ENCODE measurements at places on chromosomes 2 and 18. TPM values are rescaled to one million over a fixed set of nuclear protein-coding genes. Genes with fewer than 3 reads are reported as not detected.

DNA sequence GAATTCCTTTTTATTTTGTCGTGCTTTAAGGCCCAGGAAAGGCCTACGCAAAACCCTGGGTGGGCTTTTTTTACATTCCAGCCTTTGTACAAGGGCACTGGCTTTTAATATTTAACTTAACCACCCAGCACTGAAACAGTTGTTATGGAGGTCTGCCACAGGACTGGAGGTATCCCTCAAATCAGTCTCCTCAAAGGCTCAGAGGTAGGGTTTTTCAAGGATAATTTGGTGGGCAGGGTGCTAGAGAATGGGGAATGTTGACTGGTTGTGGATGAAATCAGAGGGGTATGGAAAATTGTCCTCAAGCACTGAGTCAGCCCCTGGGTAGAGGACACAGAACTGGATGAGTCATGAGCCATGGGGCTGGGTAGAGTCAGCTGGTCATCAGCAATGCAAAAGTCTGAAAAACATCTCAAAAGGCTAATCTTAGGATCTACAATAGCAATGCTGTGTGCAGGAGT lies 443.1 kb downstream of the THSD7B start:
- peak; percentile 24 for DNase-seq

DNA sequence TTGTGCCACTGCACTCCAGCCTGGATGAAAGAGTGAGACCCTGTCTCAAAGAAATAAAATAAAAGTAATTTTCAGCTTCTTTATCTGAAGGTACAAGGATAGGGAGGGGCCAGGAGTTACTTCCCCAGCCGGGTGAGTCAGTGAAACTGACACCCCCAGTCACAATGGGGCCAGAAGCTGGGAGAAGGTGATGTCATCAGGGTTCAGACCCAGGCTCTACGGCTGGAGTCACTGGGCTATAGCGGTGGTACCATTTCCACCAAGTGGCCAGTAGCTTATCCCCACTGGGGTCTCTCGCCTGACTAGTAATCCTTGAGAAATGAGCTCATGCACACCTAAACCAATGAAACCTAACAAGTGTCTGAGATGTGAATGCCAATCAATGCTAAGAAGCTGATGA lies 107.9 kb downstream of the ALPK2 start:
- DNase-seq = no peak

GRCh38 chr18:23805898-23806297 lies 116.6 kb downstream of the LAMA3 start:
- DNase-seq = no peak

GRCh38 chr2:224178056-224178455 lies 139.0 kb upstream of the SERPINE2 start:
- DNase-seq = peak; percentile 52

LYPD1 gene
- polyA plus RNA-seq = 104 TPM

- peak; percentile 12 for DNase-seq
Measured at GRCh38 chr2:158179660-158180059, 78.0 kb downstream of the UPP2 start.

DNA sequence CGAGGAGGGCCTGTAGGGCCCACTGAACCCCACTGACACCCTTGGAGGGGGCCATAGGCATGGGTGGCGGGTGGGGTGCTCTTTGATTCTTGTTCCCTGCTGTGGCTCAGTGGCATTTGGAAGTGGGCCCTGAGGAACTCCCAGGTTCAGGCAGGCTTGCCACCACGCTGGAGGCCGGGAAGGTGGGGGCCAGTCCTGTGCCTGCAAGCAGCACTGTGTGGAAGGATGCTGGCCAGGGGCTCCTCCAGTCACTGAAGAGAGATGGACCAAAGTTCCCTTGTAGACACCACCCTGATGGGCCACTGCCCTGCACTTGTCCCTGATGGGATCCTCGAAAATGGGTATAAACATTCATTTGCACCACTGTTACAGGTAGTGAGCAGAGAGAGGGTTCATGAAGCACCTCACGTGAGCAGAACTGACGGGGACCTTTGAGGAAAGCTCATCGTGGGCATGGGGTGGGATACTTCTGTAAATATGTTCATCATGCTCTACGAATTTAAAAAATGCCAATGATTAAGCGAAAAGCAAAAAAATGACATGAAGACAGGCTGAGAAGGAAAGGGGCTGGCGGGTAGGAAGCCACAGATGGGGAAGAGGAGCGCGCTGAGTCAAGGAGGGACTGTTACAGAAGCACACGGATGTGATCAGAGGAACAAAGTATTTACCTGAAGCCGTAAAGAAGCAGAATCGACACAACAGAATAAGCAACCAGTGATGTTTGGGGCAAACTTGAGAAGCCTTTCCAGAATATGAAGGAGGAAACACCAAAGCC lies 45.2 kb upstream of the ASB1 start:
- no peak for DNase-seq

DNA sequence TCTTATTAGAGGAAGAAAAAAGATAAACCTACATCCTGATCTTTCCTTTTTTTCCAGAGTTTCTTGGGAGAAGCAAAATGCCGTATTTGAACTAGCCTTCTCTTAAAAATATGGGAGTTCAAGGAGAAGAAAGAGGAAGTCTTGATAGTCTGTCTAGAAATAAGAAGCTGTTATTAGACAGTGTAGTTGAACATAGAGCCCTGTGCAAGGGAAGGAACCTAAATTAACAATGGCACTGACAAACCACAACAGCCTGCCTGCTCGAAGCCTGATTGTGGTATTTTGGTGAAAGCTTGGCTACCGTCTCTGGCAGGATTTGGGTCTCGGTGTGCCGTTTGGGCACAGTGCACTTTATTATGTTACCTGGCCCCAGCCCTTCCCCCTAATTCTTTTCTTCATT lies 17.1 kb downstream of the SMARCAL1 start:
- no peak for DNase-seq

DNA sequence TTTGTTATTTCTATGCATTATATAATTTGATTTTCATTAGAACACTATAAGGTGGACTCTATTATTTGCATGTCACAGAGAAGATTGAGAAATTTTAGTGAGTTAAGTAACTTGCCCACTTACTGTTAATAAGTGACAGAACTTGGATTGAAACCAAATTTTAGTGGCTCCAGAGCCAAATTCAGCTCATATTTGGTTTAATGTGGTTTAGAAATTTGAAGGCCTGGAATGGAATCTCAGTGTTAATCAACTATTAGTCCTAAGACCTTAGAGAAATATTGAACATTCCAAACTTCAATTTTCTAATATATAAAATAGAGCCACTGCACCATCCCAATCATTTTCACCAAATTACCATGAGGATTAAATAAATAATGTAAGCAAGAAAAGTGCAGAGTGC lies 281.6 kb downstream of the ZNF385B start:
- no peak for DNase-seq

SCN9A gene
- 1.4 TPM for polyA plus RNA-seq

MBOAT2 gene
- 71.6 TPM for polyA plus RNA-seq

- DNase-seq = peak; percentile 84
Measured at GRCh38 chr2:218398437-218399390, 954 bp upstream of the CTDSP1 start.

DNA sequence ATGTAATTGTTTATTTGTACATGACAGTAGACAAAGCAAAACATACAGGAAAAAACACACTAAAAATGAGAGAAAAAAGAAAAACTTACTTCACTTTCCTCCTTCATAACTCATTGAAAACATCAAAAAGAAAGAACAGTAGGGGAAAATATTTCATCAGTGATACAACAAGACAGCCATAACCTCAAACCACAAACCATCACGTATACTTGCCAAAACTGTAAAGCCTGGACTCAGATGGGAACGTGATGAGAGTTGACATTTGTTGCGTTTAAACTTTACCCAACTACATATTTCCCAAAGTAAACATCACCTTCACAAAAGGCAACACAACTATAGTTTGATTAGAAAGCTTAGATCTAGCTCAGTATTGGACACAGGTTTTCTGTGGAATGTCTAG lies 278.2 kb upstream of the COL3A1 start:
- DNase-seq = no peak

GKN2 gene
- polyA plus RNA-seq = not detected

GRCh38 chr2:186891185-186891621 lies 42.2 kb upstream of the ZSWIM2 start:
- no peak for DNase-seq

- DNase-seq = no peak
Measured at GRCh38 chr2:134846213-134846612, 7.8 kb downstream of the ACMSD start.

GRCh38 chr2:136381722-136382633 lies 264.0 kb upstream of the CXCR4 start:
- no peak for DNase-seq

DNA sequence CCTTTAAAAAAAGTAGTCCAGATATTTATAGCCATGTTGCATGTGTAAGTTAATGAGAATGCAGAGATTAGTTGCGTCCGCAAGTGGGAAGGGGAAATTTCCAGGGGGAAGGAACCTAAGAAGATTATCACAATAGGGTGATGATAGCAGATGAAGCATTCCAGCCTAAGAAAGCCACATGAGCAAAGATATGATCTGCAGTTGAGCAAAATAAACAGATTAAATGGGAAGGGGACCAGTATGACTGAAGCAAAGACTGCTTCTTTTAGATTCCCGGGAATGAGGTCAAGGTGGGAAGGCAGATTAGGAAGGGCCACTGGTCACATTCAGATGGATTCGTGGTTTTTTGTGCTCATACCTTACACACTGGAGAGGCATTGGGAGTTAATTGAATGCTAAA lies 154.6 kb upstream of the CDH2 start:
- no peak for DNase-seq

- no peak for DNase-seq
Measured at GRCh38 chr2:45119038-45119437, 109.8 kb upstream of the SIX2 start.

Data from renal pelvis (tissue), 12 donors.